Activated naive CD8-positive, alpha-beta T cell treated with anti-CD3 and anti-CD28 coated beads, Interleukin-2, amount 10 ng/mL, durations not matched to agents 7 days and 5 days (primary cell): ENCODE measurements at places on chromosomes 16 and 17. TPM values are rescaled to one million over a fixed set of nuclear protein-coding genes. Genes with fewer than 3 reads are reported as not detected.
A peak's percentile ranks its signal among the peaks of the same experiment; 100 is the strongest.

The KRTAP9-4 gene
- total RNA-seq: not detected

The TBC1D3G gene
- total RNA-seq: not detected

DNA sequence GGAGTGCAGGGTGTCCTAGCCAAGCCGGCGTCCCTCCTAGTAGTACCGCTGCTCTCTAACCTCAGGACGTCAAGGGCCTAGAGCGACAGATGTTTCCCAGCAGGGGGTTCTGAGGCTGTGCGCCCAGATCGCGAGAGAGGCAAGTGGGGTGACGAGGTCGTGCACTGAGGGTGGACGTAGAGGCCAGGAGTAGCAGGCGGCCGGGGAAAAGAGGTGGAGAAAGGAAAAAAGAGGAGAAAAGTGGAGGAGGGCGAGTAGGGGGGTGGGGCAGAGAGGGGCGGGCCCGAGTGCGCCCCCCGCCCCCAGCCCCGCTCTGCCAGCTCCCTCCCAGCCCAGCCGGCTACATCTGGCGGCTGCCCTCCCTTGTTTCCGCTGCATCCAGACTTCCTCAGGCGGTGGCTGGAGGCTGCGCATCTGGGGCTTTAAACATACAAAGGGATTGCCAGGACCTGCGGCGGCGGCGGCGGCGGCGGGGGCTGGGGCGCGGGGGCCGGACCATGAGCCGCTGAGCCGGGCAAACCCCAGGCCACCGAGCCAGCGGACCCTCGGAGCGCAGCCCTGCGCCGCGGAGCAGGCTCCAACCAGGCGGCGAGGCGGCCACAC lies at the start of gene MMP2:
Gene MMP2, plus strand, starts transcription at position 372 of the 603 bp plus-strand sequence. CDS start 282 bp downstream, outside the sequence.
- H3K36me3 ChIP-seq: no peaks in the 10 kb centered on the region
- H3K27me3 ChIP-seq: peaks cover 38% of the 10 kb centered on the region
- no peak within 1 kb of the TSS for H3K4me3 ChIP-seq
- H3K4me1 ChIP-seq: no peaks in the 10 kb centered on the region

GRCh38 chr17:35240861-35241260 lies 2.0 kb upstream of the SLFN5 start:
- peaks cover 61% of the 10 kb centered on the region for H3K36me3 ChIP-seq
- peaks cover 52% of the 10 kb centered on the region for H3K4me1 ChIP-seq
- H3K27me3 ChIP-seq: no peaks in the 10 kb centered on the region
- DNase-seq: no peak
- peak overlapping the region; percentile 98 for H3K27ac ChIP-seq
